ENCODE measurements at places on chromosomes 7 and 10.

DNA sequence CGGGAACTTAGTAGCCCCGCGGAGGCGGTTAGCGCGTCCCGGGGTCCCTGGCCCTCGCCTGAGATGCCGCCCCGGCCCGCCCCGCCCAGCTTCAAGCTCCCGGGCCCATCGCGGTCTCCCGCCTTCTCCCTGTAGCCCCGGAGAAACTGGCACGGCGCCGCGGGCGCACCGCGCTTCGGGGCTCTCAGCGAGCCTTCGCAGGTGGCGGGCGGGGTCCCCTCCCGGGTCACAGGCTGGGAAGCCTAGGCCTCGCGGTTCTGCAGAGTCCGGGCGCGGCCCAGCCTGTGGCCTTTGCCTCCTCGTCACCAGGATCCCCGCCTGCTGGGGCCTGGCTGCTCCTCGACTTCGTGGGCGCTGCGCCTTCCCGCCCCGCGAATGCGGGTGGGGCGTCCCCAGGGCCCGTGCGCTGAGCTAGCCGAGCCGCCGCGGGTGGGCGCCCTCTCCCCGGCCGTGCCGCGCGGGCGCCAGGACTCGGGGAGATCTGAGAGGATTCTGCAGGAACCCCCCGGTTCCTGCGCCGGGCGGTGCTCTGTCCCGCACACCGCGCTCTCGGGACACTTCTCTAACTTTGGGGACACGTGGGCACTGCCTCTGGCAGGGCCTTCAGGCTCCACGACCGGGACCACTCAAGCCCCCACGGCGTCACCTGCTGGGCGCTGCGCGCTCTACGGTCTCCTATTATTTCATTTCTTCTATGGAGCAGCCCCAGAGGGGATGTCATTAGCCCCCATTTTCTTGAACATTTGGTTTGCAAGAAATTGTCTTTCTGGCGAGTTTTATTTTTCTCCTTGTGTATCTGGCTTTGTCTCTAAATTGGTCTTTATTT is 682 bp upstream of the RGS10 start:
- peak; percentile 80 for DNase-seq

GRCh38 chr7:142562688-142563087 is 186.6 kb upstream of the PRSS1 start:
- no peak for DNase-seq

DNA sequence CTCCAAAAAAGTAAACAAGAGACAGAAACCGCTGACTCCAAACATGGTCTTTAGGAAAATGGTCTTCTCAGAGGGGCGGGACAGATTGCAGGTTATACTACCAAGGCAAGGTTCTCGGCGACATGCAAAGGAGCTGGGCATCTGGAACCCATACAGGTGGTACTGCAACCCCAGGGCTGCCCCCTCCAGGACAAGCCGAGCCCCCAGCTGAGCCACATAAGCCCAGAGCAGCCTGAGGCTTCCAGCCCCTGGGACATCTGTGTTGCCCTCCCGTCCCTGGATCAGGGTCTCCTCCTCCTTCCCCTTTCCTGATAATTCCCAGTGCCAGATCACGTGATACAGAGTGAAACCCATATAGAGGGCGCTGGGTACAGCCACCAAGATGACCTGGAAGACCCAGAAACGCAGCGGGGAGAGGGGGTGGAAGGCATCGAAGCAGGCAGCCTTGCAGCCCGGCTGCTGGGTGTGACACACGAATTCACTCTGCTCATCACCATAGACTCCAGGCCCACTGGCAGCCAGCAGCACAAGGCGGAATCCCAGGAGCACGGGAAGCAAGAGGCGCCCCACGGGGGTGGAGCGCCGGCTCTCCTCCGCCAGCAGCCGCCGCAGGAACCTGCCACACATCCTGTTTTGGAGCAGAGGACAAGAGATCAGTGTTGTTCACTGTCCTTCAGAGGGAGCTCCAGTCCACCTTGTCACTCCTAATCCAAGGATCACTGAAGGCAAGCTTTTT is at the start of gene GJC3:
GJC3 (minus strand) TSS at position 627 of the 736 bp plus-strand sequence; CDS start at position 627, 0 bp downstream.
- DNase-seq, result peak; percentile 70

GRCh38 chr10:58570307-58570723 is 57.6 kb downstream of the BICC1 start:
- no peak for DNase-seq

GRCh38 chr7:24884401-24884800 is 95.6 kb downstream of the OSBPL3 start:
- DNase-seq, result no peak

GRCh38 chr7:132558815-132559214 is 17.5 kb downstream of the PLXNA4 start:
- DNase-seq, result no peak

DNA sequence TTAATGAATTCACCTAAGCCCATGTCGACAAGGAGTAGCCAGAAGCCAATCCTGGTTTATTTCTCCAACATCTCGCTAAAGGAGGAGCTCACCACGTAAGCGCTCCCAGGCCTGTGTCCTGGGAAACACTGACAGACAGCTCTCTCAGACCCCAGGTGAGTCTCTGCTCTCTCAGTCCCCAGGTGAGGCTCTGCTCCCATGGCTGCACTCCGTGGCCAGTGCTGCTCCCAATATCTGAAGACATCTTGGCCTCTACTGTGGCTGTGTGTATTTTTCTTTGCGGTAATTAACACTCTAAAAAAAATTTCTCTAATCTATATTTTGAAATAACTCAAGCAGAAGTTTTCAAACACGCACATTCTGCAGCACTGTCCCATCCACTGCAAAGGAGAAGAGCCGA is 564.5 kb downstream of the PTPRN2 start:
- no peak for DNase-seq

- peak; percentile 66 for DNase-seq
Observed at GRCh38 chr10:97708976-97709946, 4.3 kb upstream of the MARVELD1 start.

- DNase-seq, result no peak
Observed at GRCh38 chr10:549391-549790, 140.1 kb downstream of the DIP2C start.

GRCh38 chr10:54800741-54801421 is at the start of gene PCDH15:
PCDH15 (minus strand) TSS chr10:54801231; CDS start chr10:54664262, 136,969 bp downstream.
- DNase-seq, result no peak

GRCh38 chr7:29284696-29285443 is 90.3 kb downstream of the CHN2 start:
- DNase-seq, result no peak

DNA sequence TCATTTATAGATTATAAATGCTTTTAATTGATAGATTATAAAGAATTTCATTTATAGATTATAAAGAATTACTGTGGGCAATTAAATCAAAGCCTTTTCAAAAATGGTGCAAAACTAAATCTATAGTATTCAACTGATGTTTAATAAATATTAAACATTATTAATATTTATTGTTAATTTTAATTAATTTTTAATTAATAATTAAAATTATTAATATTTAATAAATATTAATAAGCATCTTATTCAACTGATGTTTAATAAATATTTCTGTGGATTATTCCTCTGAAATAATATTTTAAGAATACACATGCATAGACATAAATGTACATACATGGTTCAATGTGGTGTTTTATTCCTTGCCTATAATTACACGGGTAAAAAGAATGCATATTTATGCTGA is 346.8 kb downstream of the PCDH15 start:
- no peak for DNase-seq

DNA sequence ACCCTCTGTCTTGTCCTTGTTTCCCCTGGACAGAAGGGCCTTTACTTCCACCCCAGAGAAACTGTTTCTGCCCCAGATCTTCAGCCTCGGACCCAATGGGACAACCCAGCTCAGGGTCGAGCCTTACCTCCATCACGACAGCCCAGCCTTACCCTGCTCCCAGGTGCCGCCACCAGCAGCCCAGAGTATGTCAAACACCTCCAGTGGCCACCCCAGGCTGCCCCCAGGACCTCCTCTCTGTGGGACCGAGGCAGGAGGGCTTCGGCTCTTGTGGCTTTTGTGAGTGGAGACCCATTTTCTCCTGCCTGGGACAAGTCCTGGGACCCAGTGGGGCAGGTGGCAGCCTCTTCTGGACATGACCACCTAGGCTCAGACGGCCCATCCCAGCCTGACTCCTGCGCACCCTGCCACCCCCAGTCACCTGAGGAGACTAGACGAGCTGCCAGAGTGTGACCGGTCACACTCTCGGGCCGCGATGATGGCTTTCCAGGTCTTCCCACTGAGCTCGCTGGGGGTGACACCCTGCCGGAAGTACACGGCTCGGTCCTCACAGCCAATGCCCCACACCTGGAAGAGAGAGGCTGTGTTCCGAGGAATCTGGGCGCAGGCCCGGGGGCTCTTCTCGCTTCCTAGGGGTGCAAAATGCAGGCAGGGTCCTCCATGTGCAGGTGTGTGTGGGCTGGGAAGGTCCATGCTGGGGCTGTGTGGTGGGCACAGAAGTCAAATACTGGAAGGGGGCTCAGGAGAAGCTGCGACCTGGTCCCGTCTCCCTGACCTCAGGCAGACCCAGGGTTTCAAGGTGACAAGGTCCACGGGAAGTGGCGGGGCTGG is 15.5 kb downstream of the TECPR1 start:
- DNase-seq, result no peak

DNA sequence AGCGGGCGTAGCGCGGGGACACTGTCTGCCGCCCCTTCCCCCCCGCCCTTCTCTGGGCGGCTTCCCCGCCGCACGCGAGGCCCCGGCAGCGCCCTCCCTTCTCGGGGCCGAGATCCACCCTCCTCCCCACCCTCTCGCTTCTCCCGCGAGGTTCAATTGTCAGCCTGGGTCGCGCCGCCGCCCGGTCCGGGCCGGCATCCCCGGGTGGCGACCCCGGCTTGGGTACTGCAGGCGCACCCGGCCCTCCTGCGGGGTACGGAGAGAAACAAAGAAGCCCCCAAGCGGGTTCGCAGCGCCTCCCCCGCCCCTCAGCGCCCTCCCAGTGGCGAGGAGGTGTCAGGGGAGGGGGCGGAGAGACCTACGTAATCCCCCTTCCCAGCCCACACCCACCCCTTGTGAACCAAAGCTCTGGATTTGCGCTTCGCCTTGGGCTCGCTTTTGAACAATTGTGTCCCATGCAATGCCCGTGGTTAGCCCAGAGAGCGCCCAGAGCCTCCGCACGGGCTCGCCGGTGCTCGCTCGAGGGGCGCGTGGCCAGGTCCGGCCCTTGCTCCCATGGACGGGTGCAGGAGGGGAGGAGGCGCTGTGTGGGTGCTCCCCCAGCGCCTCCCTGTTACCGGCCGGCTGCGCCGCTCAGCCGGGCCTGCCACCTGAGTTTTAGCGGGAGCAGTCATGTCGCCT is 634 bp downstream of the HECW1 start:
- peak; percentile 15 for DNase-seq

DNA sequence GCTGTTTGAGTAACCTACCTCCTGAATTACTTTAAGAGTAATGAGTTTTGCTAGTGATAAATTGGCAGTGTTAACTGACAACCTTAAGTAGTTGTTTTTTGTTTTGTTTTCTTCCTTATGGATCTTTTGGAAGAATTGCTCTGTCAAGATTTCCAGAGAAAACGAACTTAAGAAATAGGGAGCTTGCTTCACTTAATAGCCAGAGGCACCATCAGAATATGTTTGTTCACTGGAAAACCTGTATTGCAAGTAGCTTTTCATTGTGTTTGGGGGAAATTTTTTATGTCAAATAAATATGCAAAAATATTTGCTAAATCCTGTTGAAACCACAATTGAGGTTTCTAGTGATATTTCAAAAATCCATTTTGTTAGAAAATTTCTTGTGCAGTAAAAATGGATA is 65.5 kb upstream of the PAPSS2 start:
- no peak for DNase-seq

GRCh38 chr10:88281592-88282347 is 301.3 kb downstream of the RNLS start:
- peak; percentile 10 for DNase-seq

DNA sequence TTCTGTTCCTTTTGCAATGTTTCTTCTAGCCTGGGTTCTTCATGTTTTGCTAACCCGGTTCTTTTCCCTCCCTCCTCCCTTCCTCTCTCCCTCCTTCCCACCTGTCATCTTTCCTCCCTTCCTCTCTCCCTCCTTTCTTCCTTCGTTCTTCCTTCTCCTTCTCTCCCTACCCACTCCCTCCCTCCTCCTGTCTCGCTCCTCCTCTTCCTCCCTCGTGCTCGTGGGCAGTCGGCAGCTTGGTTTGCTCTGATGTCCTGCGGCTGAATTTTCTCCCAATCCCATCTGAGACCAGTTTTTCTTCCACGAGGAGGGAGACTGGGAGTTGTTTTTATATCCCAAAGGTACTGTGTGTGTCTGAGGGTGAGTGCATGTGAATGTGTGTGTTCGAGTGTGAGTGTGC is 43.6 kb upstream of the DIP2C start:
- no peak for DNase-seq

DNA sequence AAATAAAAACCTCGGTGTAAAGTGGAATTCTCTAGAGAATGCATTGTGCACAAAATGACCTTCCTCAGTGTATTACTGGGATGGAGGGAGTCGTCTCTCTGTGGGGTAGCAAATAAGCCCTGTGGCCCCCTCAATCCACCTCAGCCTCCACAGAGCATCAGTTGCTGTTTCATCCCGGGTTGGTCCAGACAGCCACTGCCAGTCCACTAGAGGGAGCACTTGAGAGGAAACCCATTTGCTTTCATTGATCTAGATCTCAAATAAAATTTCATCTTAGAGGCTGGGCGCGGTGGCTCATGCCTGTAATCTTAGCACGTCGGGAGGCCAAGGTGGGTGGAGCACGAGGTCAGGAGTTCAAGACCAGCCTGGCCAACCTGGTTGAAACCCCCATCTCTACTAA is 1128.7 kb downstream of the CNTNAP2 start:
- DNase-seq, result peak; percentile 47

- DNase-seq, result no peak
Observed at GRCh38 chr7:40092182-40092581, 42.2 kb downstream of the MPLKIP start.

DNA sequence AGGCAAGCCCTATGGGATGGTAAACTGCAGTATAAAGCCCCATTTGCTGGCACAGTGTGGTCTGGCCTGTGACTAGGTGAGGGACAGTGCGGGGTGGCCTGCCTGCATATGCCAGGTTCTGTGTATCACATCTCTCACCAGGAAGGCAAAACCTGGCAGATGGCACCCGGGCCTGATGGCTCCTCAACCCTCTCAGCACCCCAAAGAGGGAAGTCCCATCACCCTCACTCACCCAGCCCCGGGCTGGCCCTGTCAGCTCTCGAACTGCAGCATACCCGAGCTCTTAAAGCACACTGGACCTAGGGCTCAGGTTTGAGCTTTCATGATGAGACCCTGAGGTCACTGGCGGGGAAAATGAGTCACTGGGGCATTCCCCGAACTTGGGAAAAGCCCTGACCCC is 130.5 kb downstream of the LHPP start:
- no peak for DNase-seq
